Activated T-cell treated with anti-CD3 and anti-CD28 coated beads, Interleukin-2, amount 50 U/mL, for 72 hours (primary cell): ENCODE measurements at places on chromosomes 12 and 14. TPM values are rescaled to one million over a fixed set of nuclear protein-coding genes. Genes with fewer than 3 reads are reported as not detected.
A peak's percentile ranks its signal among the peaks of the same experiment; 100 is the strongest.

GRCh38 chr12:25558586-25558985 is 5.5 kb upstream of the LMNTD1 start:
- no peaks in the 10 kb centered on the region for H3K27me3 ChIP-seq
- peaks cover 2% of the 10 kb centered on the region for H3K36me3 ChIP-seq
- H3K4me1 ChIP-seq = peaks cover 10% of the 10 kb centered on the region
- peak; percentile 2 for DNase-seq
- no peak overlapping the region for H3K4me3 ChIP-seq

- no peaks in the 10 kb centered on the region for H3K36me3 ChIP-seq
- H3K4me1 ChIP-seq = peaks cover 26% of the 10 kb centered on the region
- no peaks in the 10 kb centered on the region for H3K27me3 ChIP-seq
- no peak for DNase-seq
Observed at GRCh38 chr14:64281805-64282204, 12.4 kb downstream of the ESR2 start.

- H3K4me1 ChIP-seq = no peaks in the 10 kb centered on the region
- H3K4me3 ChIP-seq = no peak overlapping the region
- no peaks in the 10 kb centered on the region for H3K36me3 ChIP-seq
Observed at GRCh38 chr14:51513281-51513680, 138.4 kb upstream of the FRMD6 start.

Gene REC8
- total RNA-seq = 57.9 TPM

Gene GCH1
- total RNA-seq = 35.3 TPM

Gene SSPN
- total RNA-seq = not detected

DNA sequence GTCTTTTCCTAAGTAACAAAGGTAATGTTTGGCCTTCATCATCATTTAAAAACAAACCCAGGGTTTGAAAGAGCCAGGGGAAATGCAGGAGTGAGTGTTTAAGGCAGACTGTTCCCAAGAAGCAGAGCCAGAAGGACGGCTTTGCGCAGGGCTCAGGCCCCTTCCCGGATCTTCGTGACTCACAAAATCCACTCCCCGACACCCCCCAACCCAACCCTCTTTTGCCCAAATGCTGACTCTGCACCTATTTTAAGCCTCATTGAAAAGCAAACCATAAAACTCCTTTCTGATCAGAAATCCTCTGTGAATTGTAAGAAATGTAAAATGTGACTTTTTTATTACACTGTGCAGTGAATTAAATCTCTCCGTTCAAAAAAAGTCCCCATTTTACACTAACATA is 67.5 kb downstream of the SETD3 start:
- no peak overlapping the region for H3K4me3 ChIP-seq
- no peak for DNase-seq
- no peaks in the 10 kb centered on the region for H3K27me3 ChIP-seq
- peaks cover 33% of the 10 kb centered on the region for H3K4me1 ChIP-seq
- H3K36me3 ChIP-seq = peaks cover 3% of the 10 kb centered on the region
- H3K27ac ChIP-seq = no peak overlapping the region

Gene OAS3
- 39.3 TPM for total RNA-seq

DNA sequence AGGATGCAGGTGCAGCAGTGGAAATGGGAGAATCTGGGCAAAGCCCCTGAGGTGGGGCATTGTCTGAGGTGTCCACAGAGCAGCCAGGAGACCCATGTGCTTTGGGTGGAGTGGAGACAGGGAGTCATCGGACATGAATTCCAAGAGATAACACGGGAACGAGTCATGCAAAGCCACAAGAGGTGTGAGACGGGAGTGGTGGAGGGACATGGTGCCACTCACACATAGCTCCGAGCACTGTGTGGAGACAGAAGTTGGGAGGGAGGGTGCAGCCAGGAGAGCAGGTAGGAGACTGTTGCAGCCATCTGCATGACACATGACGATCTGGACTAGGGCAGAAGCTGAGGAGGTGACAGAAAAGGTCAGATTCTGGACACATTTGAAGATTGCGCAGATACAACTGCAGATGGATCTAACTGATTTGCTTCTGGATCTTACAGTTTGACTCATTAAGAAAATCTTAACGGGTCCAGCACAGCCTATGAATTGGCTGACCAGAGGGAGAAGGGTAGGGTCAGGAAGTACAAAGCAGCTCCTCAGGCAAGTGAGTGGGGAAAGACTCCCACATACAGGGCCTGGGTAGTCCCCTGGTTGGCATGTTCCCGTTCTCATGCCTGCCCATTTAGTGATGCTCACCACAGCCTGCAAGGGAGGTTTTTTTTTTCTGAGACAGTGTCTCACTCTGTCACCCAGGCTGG is 379.8 kb downstream of the FUT8 start:
- H3K36me3 ChIP-seq = no peaks in the 10 kb centered on the region
- no peaks in the 10 kb centered on the region for H3K4me1 ChIP-seq
- H3K27ac ChIP-seq = no peak overlapping the region
- no peak overlapping the region for H3K4me3 ChIP-seq
- H3K27me3 ChIP-seq = no peaks in the 10 kb centered on the region
- no peak for DNase-seq

DNA sequence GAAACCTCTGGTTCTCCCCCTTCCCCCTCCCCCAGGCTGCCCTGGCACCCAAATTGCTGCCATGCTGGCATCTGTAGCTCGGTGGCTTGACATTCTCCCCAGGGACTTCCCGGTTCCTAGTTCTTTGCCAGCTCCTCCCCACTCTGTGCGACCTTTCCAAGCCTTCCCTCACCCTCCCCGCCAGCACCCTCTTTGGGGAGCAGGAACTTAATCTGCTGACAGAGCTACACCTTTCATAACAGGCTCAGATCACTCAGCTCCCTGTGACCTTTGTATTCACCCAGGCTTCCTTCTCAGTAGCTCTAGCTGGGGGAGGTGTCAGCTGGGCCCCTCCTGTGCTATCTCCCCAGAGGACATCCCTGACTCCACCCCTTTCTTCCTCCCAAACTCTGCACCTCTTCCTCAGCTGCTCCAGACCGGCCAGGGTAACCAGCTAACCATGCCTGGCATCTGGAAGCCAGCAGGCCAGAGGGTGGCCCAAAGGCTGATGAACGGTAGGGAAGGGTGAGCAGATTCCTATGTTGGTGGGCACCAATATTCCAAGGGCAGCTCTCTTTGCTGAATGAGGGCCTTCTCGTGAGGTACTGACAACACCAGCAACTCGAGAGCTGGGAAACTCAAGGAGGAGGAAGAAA is 1.8 kb upstream of the COX14 start:
- no peak for DNase-seq
- peak overlapping the region; percentile 4 for H3K27ac ChIP-seq
- peaks cover 7% of the 10 kb centered on the region for H3K27me3 ChIP-seq
- H3K4me3 ChIP-seq = peak overlapping the region; percentile 25
- peaks cover 8% of the 10 kb centered on the region for H3K36me3 ChIP-seq

- H3K4me3 ChIP-seq = no peak overlapping the region
- no peaks in the 10 kb centered on the region for H3K4me1 ChIP-seq
- no peaks in the 10 kb centered on the region for H3K36me3 ChIP-seq
- no peaks in the 10 kb centered on the region for H3K27me3 ChIP-seq
Observed at GRCh38 chr12:74775276-74775675, 237.6 kb downstream of the ATXN7L3B start.

GRCh38 chr14:69812711-69813110 is 15.7 kb upstream of the SLC10A1 start:
- H3K27ac ChIP-seq = no peak overlapping the region
- H3K36me3 ChIP-seq = no peaks in the 10 kb centered on the region
- no peak for DNase-seq
- H3K27me3 ChIP-seq = no peaks in the 10 kb centered on the region

GRCh38 chr12:2009623-2010022 is 5.4 kb upstream of the DCP1B start:
- no peak overlapping the region for H3K27ac ChIP-seq
- DNase-seq = no peak
- H3K27me3 ChIP-seq = no peaks in the 10 kb centered on the region
- no peak overlapping the region for H3K4me3 ChIP-seq

- no peak for DNase-seq
- no peaks in the 10 kb centered on the region for H3K36me3 ChIP-seq
Observed at GRCh38 chr12:8905546-8905945, 8.8 kb upstream of the PHC1 start.

GRCh38 chr14:56570295-56570694 is 9.3 kb upstream of the TMEM260 start:
- H3K27me3 ChIP-seq = peaks cover 33% of the 10 kb centered on the region
- H3K4me3 ChIP-seq = no peak overlapping the region
- peaks cover 5% of the 10 kb centered on the region for H3K4me1 ChIP-seq
- DNase-seq = no peak

DNA sequence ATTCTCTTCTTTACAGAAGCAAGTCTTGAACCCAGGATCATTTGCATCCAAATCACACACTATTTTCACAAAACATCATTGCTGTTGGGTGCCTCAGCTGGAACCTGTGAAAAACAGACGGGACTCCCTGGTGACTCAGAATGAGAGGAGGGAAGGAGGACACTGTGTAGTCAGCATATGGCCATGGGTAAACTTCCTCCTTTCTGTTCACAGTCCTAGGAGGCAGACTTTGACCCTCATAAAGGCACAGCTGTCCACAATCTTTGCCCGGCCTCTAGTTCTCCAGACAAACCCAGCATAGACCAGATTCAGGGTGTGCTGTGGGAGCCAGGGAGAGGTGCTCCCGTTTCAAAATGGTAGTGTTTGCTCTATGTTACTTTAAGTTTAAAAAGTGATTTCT is 62.0 kb downstream of the DYRK2 start:
- peaks cover 17% of the 10 kb centered on the region for H3K4me1 ChIP-seq
- H3K27me3 ChIP-seq = peaks cover 8% of the 10 kb centered on the region
- DNase-seq = no peak
- no peak overlapping the region for H3K4me3 ChIP-seq

Gene ESPL1
- 75.5 TPM for total RNA-seq

GRCh38 chr12:28742791-28743190 is 406.3 kb upstream of the FAR2 start:
- no peak overlapping the region for H3K4me3 ChIP-seq
- no peak overlapping the region for H3K27ac ChIP-seq
- no peak for DNase-seq
- H3K36me3 ChIP-seq = no peaks in the 10 kb centered on the region

DNA sequence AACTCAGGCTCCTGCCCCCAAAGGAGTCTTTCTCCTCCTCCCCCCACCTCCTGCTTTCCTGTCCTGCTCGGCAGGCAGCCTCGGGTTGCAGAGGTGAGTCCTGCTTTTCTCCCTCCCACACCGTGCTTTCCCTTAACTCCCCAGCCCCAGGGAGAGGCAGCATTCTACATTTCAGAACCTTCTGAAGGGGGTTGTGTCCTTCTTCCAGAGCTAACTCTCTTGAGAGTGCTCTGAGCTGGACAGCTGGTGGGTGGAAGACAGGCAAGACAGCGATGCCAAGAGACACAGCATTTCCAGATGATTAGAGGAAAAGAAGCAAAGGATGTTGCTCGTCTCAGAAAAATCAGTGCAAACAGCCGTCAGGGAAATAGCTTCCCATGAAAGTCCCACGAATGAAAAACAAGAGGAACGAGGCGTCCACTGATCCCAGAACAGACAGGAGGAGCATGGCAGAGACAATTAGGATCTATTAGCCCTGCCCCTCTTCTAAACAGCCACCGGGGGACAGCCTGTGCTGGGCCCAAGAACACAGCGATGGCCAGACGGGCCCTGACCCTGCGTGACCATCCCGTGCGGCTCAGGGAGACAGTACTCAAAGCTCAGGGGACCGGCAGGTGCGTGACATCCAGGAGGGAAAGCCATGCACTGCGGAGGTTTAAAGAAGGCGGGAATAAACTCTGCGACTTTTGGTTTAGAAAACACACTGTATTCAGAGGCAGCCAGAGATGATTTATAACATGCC is 216.5 kb upstream of the RTL1 start:
- H3K4me3 ChIP-seq = no peak overlapping the region
- no peaks in the 10 kb centered on the region for H3K36me3 ChIP-seq
- H3K27me3 ChIP-seq = peaks cover 11% of the 10 kb centered on the region
- H3K4me1 ChIP-seq = peaks cover 24% of the 10 kb centered on the region
- DNase-seq = no peak
- H3K27ac ChIP-seq = no peak overlapping the region

Gene KRT77
- total RNA-seq = not detected

- no peaks in the 10 kb centered on the region for H3K36me3 ChIP-seq
- H3K27ac ChIP-seq = no peak overlapping the region
- H3K27me3 ChIP-seq = no peaks in the 10 kb centered on the region
- peaks cover 8% of the 10 kb centered on the region for H3K4me1 ChIP-seq
- DNase-seq = no peak
Observed at GRCh38 chr12:12315838-12316237, 34.2 kb downstream of the MANSC1 start.

DNA sequence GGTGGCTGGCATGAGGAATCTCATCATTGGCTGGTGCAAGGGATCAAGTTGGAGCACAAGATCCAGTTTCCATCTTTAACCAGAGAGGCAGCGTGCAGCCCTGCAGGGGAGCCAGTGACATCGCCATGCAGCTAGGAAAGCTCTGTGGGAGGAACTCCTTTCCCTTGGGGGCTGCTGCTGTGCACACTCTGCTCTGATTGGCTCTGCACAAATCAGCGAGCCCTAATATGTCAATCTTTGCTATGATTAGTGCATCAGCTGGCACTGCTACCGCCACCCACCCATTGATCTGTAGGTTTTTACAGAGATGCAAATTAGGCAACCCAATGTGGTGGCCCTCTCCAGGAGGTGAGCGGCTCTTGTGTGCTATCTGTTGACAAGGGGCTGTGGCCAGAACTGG is 262.6 kb downstream of the PCNX1 start:
- H3K36me3 ChIP-seq = no peaks in the 10 kb centered on the region
- peaks cover 37% of the 10 kb centered on the region for H3K27me3 ChIP-seq
- H3K4me3 ChIP-seq = no peak overlapping the region
- H3K27ac ChIP-seq = no peak overlapping the region
- no peak for DNase-seq

DNA sequence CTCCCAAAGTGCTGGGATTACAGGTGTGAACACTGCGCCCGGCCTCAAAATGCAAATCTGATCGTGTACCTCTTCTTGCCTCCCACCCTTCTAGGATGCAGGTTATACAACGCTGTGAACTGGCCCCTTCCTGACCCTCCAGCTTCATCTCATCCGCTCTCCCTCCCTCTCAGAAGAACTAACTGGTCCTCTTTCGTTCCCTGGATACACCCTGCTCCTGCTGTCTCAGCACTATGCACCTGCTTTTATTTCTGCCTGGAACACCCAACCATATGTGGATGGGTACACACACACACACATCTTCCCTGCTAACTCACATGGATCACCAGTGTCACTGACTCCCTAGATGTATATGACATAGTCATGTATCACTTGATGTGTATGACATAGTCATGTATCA is 56.1 kb upstream of the VASH1 start:
- H3K27ac ChIP-seq = no peak overlapping the region
- no peaks in the 10 kb centered on the region for H3K36me3 ChIP-seq
- H3K4me1 ChIP-seq = no peaks in the 10 kb centered on the region
- H3K4me3 ChIP-seq = no peak overlapping the region

Gene NELL2
- 66.0 TPM for total RNA-seq

GRCh38 chr14:97995038-97995437 is 1197.9 kb downstream of the VRK1 start:
- peak; percentile 14 for DNase-seq
- H3K4me1 ChIP-seq = peaks cover 57% of the 10 kb centered on the region
- H3K27me3 ChIP-seq = no peaks in the 10 kb centered on the region
- H3K27ac ChIP-seq = peak overlapping the region; percentile 99

Gene CD69
- 126 TPM for total RNA-seq

GRCh38 chr12:54030889-54031471 is 1.9 kb upstream of the HOXC5 start:
- DNase-seq = no peak
- H3K27ac ChIP-seq = no peak overlapping the region
- no peak overlapping the region for H3K4me3 ChIP-seq
- H3K4me1 ChIP-seq = peaks cover 40% of the 10 kb centered on the region
- peaks cover 91% of the 10 kb centered on the region for H3K27me3 ChIP-seq
- no peaks in the 10 kb centered on the region for H3K36me3 ChIP-seq

- H3K4me1 ChIP-seq = no peaks in the 10 kb centered on the region
- no peak for DNase-seq
- H3K4me3 ChIP-seq = no peak overlapping the region
- H3K27ac ChIP-seq = no peak overlapping the region
Observed at GRCh38 chr14:51527073-51527472, 124.6 kb upstream of the FRMD6 start.
